ENCODE measurements at places on chromosomes 11 and 22.

DNA sequence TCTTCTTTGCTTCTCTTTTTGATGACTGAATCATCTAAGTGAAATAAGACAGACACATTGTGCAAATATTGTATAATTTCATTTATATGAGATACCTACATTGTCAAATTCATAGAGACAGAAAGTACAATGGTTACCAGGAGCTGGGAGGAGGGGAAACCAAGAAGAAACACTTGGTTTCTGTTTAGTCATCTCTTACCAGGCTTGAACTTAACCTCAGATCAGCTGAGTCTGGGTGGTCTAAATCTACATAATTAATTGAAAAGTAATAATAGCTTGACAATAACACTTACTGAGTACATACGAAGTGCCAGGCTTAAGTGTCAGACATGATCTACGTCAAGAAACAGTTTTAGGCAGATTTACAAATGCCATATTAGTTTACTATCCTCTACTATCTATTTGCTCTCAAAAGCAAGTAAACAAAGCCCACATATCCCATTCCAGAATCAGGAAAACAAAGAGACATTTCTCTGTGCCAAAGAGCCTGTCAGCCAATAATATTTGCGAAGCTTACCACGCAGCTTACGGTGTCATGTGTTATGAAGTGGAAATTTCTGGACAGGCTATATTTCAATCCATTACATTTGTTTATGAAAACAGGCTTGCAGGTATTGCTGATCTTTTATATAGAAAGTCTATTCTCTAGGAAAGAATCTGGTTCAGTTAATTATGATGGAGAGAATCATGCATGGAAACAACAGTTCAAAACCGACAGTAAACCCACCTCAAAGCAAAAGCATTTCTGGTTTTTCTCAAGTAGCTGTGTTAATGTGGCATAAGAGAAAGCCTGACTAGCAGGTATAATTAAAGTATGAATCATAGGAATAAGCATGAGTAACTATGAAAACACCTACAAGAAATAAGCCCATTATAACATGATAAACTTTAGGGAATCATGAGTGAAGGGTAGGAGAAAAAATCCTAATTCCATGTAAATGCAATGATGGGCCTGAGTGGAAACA is 2.7 kb upstream of the ARHGAP42 start:
- no peak for DNase-seq

GRCh38 chr22:28146401-28147314 is 227.6 kb upstream of the PITPNB start:
- peak; percentile 62 for DNase-seq

- DNase-seq, result no peak
These were observed 69.0 kb downstream of the UBASH3B start for GRCh38 chr11:122724520-122724919.

DNA sequence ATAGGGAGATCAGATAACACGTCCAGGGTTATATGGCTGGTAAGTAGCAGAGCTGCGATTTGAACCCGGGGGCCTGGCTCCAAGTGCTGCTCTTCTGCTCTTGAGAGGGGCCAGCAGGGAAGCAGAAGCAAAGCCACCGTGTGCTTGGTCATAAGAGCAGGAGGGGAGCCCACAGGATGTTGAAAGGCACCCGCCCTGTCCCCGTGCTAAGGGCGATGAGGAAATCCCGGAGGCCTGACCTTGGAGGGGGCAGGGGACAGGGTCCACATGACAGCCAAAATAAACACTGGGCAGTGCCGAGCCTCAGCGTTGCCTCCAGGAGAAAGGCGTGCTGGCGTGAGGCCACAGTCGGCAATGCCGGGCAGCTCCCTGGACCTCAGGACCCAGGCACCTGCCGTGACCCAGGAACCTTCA is 28.8 kb downstream of the TOM1 start:
- no peak for DNase-seq

DNA sequence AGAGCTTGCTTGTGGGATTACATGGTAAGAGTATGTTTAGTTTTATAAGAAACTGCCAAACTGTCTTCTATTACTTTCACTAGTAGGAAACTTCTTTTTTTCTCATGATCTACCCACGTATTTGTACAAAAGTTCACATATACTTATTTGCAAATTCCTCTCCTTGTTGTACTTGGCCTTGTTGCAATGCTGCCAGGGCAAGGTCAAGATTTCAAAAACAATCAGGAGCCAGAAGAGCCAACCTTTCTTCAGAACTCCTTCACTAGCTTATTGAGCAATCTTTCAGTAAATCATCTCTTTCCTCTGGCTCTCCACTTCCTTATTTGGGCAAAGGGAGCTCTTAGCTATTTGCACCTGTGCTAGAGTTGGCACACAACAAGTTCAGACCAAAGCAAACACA is 9.7 kb downstream of the SRSF8 start:
- no peak for DNase-seq

- no peak for DNase-seq
These were observed 1359.7 kb upstream of the RAG2 start for GRCh38 chr11:37957717-37958116.

- no peak for DNase-seq
These were observed 820 bp downstream of the MFRP start for GRCh38 chr11:119345685-119346084.

DNA sequence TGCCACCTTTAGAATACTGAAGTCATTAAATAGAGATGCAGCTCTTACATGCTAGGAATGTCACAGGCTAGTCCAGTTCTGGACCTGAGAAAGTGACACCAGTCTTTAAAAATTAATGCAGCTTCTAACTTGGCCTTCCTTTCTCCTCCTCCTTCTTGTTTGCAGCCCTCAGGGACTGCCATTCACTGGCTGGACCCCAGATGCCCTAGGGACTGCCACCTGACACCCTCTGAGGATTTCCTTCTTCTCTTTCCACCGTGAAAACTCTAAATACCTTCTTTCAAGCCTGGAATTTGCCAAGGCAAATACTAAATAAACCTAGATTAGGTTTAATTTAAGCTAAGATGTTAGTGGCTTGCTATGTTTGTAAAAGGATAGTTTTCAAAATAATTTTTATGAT is 78.4 kb downstream of the MUC15 start:
- DNase-seq, result no peak

GRCh38 chr22:39661842-39662685 is 91.5 kb downstream of the CACNA1I start:
- no peak for DNase-seq

DNA sequence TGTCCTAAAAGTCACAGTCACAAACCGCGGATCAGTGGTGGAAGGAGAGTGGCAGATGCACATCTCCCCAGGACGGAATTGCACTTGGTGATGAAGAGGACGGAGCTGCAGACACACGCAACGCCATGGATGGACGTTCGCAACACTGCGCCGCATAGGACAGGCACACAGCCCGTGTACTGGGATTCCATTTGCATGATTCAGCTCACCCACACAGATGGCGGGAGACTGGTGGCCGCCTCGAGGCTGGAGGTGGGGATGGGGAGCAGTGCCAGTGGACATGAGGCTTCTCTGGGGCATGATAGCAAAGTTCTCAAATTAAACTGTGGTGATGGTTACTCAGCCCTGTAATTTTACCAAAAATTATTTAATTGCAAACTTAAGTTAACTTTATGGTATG is 37.4 kb downstream of the DUSP8 start:
- DNase-seq, result no peak

GRCh38 chr11:110095554-110095953 is 2.4 kb downstream of the ZC3H12C start:
- no peak for DNase-seq

All from globus pallidus (tissue), 1 donor.